Lung (tissue), 17 donors: ENCODE measurements at places on chromosomes 7 and 10.

- DNase-seq = no peak
Observed at GRCh38 chr10:3241274-3241921, 68.8 kb upstream of the PITRM1 start.

GRCh38 chr10:125129076-125129458 lies 31.3 kb downstream of the CTBP2 start:
- no peak for DNase-seq

GRCh38 chr7:98816241-98816640 lies 53.6 kb downstream of the TMEM130 start:
- DNase-seq = no peak

DNA sequence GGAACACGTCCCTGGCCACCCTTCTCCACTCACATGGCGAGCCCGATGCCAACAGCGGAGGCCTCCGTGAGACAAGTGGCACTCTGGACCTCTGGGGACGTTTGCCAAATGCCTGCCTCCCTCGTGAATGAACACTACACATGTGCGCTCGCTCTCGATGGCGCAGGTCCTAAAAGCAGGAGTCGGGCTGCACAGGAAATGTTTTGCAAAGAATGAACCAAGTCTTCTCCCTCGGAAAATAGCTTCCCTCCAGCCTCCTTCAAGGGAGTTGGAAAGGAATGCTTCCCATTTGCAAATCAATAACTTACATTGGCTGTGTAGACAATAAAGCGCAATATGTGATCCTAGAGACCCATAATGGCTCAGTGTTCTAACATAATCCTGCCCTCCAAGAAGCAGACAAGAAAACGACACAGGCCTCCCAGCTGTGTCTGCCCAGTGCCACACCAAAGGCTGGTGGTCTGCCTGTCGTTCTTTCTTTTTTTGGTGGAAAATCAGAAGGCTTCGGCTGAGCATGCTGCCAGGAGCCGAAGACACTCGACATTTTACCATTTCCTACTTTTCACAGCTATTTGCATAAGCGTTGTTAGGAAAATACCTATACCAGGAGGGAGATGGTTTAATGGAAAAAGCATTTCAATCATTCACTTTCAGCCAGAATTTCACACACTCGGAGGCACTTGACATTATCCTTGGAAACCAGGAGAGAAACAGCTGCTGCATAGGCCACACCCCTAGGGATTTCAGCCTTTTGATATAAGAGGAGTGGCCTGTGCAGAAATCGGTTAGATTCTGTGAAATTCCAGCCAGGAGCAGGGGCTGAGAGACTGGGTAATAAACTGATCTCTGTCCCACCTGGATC lies 38.4 kb downstream of the ATXN7L1 start:
- peak; percentile 67 for DNase-seq

- DNase-seq = no peak
Observed at GRCh38 chr7:52995676-52996075, 39.8 kb upstream of the POM121L12 start.

- no peak for DNase-seq
Observed at GRCh38 chr10:70267161-70267933, 16.5 kb downstream of the NPFFR1 start.
